ENCODE measurements at places on chromosomes 3 and 15.
A peak's percentile ranks its signal among the peaks of the same experiment; 100 is the strongest.

DNA sequence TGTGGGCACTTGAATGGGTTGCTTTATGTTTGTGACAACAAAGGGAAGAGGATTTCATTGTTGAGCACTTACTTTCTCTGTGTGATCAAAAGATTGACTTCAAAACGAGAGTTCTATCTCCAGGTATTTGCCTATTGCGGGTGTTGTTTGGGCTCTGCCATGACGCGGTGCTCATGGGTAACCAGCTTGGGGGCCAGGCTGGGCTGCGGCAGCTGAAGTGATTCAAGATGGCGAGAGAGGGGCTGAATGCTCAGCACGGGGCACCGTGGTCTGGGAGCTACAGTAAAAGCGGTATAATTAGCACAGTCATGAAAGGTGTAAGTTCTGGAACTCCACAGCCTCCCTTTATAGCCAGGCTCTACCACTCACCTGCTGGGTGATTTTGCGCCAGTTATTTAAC lies 31.0 kb upstream of the ADCY5 start:
- DNase-seq, result no peak

DNA sequence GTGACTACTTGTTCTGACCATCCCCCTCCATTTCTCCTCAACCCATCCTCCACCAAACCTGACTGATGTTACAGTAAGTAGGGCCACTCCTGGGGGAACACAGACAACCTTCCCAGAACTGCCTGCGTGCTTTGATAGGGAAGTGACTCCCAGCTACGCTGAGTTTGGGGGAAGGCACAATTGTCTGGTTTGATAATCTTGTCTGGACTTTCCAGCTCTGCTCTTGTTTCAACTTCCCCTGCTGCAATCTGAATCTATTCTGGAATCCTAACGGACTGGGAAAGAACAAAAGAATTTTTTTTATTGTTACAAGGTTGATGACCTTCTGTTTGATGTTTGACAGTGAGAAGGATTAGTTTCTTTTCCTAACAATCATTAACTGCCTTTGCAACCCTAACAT lies 895.6 kb downstream of the ROBO1 start:
- DNase-seq, result no peak

- DNase-seq, result peak; percentile 42
These were observed 65.9 kb downstream of the CACNA2D3 start for GRCh38 chr3:54188176-54188791.

DNA sequence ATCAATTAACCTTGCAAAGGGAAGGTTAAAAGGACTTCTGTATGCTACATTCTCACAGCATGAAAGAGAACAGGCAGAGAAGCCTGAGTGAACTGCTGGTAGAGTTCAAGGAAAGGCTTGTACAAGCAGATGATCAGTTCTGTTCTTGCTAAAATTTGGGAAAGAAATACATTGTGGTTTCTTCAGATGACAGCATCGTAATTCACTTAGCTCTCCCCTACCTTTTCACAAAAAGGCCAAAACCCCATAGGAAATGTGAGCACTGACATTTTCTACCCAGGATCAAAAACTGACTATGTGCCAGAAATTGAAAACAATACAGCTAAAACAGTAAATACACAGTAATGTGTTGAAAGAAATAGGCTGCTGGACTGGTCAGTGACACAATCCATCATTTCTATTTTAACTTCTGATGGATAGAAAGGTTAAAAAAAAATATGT lies 216.4 kb downstream of the DPH6 start:
- no peak for DNase-seq

DNA sequence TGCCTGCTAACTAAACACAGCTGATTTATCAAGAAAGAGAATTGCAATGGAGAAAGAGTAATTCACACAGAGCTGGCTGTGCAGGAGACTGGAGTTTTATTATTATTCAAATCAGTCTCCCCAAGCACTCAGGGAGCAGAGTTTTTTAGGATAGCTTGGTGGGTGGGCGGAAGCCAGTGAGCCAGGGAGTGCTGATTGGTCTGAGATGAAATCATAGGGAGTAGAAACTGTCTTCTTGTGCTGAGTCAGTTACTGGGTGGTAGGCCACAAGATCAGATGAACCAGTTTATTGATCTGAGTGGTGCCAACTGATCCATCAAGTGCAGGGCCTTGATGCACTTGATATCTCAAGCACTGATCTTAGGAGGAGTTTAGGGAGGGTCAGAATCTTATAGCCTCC lies 891.9 kb upstream of the CADM2 start:
- DNase-seq, result no peak

DNA sequence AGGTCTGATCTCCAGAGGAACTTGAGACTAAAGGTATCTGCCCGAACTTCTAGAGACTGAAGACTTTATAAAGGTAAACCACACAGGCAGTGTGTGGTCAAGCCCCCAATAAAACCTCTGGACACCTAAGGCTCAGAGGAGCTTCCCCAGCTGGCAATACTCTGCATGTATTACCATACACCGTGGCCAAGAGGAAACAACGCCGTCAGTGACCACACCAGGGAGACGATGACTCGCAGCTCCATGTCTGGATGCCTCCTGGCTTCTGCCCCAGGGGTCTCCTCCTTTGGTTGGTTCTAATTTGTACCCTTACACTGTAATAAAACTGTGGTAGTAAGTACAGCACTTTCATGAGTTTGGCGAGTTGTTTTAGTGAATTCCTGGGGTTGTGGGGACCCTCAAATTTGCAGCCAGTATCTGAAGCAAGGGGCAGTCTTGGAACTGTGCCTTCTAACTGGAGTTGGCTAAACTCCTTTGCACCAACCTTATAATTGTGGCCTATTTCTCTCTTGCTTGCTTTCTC lies 32.1 kb upstream of the BCL2L10 start:
- DNase-seq, result no peak

GRCh38 chr3:100503448-100503847 lies 11.0 kb downstream of the TMEM45A start:
- no peak for DNase-seq

GRCh38 chr3:16374935-16375245 lies 109.9 kb downstream of the OXNAD1 start:
- DNase-seq, result no peak

- DNase-seq, result no peak
These were observed 1016.5 kb downstream of the ROBO1 start for GRCh38 chr3:78751266-78751665.

DNA sequence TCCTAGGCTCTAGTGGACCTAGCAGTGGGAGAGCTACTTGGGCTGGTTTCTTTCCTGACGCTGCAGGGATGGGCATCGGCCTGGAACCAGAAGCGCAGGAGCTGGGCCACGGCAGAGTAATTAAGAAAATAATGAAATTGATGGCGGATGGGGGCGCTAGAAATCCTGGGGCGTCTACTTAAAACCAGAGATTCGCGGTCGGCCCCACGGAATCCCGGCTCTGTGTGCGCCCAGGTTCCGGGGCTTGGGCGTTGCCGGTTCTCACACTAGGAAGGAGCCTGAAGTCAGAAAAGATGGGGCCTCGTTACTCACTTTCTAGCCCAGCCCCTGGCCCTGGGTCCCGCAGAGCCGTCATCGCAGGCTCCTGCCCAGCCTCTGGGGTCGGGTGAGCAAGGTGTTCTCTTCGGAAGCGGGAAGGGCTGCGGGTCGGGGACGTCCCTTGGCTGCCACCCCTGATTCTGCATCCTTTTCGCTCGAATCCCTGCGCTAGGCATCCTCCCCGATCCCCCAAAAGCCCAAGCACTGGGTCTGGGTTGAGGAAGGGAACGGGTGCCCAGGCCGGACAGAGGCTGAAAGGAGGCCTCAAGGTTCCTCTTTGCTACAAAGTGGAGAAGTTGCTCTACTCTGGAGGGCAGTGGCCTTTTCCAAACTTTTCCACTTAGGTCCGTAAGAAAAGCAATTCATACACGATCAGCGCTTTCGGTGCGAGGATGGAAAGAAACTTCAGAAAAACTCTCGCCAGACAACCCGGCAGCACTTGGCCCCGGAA lies 6.1 kb downstream of the SOX14 start:
- DNase-seq, result peak; percentile 6

GRCh38 chr3:46380471-46381221 lies 9.9 kb downstream of the CCR5 start:
- DNase-seq, result no peak

GRCh38 chr3:13025090-13025489 lies 48.1 kb downstream of the IQSEC1 start:
- DNase-seq, result peak; percentile 84

GRCh38 chr3:127652246-127652995 lies 20.3 kb upstream of the ABTB1 start:
- peak; percentile 74 for DNase-seq

GRCh38 chr3:171890398-171890797 lies 47.2 kb downstream of the TMEM212 start:
- DNase-seq, result no peak

- DNase-seq, result peak; percentile 35
These were observed 6.3 kb upstream of the ZXDC start for GRCh38 chr3:126481808-126482502.

DNA sequence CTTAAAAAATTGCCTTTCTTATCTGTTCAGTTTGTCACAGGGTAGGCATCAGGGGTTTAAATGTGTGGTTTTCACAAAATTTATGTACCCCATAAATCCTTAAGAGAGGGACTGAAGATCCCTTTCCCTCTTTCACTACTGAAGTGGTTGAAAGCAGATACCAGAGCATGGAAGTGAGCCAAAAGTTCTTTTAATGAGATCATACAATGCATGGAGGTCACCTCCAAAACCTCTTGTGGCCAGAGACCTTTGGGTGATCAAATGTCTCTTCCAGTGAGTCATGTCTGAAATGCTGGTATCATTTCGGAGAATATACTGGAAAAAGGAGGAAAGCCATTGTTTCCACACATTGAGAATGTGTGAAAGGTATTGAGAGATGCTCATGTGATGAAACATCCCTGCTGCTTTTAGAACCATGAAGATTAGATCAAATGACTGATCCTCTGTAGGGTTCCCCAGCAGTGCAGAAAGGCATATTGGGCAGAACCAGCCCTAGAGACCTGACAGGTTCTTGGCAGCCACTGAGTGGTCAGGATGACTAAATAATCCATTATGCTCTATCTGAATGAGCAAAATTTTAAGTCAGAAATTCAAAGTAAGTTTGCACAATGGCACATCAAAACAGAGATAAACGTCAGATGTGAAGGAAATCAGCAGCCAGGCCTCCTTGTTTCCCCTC lies 165.8 kb upstream of the SLC2A2 start:
- peak; percentile 43 for DNase-seq

GRCh38 chr3:186520431-186520830 lies 23.7 kb downstream of the CRYGS start:
- DNase-seq, result no peak

- DNase-seq, result no peak
These were observed 11.6 kb upstream of the SLC24A5 start for GRCh38 chr15:48109212-48109611.

GRCh38 chr3:14461748-14462324 lies 59.4 kb downstream of the SLC6A6 start:
- peak; percentile 80 for DNase-seq

DNA sequence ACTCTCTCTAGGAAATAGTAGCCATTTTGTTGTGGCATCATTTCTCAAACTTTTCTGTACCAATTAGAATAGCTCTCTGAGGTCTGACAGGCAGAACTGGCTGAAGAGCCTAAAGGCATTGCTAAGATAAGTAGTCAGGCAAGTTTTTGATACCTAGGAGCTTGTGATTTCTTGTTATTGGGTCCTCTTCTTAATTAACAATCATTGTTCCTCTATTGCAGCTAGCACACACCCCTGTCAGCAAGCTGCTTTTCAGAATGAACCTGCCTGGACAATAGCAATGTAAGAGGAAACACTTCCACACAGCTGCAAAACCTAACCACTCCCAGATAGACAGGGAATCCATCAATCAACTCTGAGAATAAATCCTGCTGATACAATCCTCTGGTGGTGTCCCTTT lies 403.9 kb upstream of the TBL1XR1 start:
- no peak for DNase-seq

DNA sequence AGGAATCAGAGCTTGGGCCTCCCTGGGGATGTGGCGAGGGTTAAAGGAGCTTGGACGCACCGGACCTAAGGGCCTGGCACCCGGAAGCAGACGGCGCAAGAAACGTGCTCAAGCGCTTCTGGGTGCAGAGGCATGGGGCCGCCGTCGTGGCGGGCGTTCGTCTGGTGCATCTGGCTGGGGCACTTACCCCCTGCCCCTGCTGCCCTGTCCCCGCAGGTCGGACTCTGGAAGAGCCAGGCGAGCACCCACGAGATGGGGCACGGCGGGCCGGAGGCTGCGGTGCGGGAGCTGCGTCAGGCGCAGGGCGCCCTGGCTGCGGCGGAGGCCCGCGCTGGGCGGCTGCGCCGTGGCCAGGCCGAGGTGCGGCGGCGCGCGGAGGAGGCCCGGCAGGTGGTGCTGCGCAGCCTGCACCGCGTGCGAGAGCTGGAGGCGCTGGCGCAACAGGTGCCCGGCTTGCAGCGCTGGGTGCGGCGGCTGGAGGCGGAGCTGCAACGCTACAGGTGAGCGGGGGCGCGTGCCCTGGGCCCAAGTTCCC lies 2.5 kb downstream of the EFCC1 start:
- no peak for DNase-seq

GRCh38 chr3:128207951-128208350 lies 54.7 kb downstream of the EEFSEC start:
- DNase-seq, result no peak

GRCh38 chr15:57118013-57118799 lies 199.8 kb downstream of the TCF12 start:
- no peak for DNase-seq

- DNase-seq, result no peak
These were observed 127.3 kb upstream of the THBS1 start for GRCh38 chr15:39453620-39454019.

- no peak for DNase-seq
These were observed 17.2 kb upstream of the ANKDD1A start for GRCh38 chr15:64894395-64895056.

- no peak for DNase-seq
These were observed 175.2 kb downstream of the TP63 start for GRCh38 chr3:189806171-189806951.

GRCh38 chr3:111368056-111368455 lies 173.9 kb upstream of the CD96 start:
- DNase-seq, result no peak

DNA sequence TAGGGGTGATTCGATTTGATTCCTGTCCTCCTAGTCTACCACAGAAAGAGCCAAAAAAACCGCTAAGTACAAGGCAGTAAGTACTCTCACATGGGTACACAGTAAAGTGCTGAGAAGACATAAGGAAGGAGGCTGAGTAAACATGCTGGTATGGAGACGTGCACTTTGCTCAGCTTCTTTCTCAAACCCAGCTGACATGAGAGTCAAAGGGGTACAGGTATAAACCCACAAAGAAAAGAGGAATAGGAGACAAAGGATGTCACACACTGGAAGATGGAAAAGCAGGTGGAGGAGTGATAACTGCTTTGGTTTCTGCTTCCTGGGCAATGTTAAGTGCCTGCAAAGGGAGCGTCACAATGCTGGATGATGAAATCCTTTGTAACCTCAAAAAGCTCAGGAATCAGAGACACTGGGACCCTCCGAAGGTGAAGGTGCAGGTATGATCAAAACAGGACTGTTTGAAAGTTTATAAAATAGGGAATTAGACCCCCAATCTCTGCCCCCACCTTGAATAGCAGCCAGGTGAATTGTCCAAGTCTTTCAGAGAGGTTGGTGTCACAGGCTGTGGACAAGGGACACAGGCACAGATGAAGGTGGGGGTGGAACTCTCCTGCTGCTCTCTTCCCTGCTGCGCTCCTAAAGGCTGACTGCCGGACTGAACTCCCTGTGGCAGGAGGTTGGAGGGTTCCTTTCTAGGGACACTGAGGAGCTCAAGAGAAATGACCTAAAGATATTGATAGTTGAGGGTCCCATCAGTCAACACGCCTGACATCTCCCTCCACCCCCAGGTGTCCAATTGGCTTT lies 101.8 kb downstream of the RAB11A start:
- DNase-seq, result no peak
